Muscle of back (tissue), 13 donors: ENCODE measurements at places on chromosomes 7 and 10. TPM values are rescaled to one million over a fixed set of nuclear protein-coding genes. Genes with fewer than 3 reads are reported as not detected.

DNA sequence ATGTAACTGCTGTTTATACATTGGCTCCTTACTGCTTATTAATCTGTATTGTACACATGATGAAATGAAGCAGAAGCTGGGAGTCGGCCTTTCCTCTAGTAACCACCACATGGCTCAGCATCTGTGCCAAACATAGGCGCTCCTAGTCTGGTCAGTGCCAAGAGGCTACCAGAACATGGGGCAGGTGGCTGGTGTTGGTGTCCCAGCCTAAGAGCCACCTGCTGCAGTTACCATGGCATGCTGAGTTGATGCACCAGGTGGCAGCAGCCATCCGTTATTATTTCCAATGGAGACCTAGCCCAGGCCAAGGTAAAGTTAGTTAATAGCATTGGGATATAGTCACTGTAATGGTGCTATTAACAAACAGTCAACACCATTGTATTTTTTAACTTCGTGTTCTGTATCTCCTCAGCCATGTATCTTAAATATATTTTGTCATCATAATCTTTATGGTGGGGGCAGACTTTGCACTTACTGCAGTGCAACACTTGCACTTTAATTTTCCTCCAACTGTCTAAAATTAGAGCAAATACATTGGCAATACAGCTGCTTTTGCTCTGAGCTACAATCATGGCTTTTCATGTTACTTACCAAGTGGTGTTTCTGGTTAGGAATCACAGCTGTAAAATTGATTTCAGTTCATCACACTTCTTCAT, 33.1 kb downstream of the HBP1 start:
- DNase-seq, result peak; percentile 34

- DNase-seq, result peak; percentile 83
Observed at GRCh38 chr10:42933448-42934340, 143.2 kb upstream of the RET start.

- no peak for DNase-seq
Observed at GRCh38 chr7:117312593-117313580, 10.0 kb downstream of the WNT2 start.

DNA sequence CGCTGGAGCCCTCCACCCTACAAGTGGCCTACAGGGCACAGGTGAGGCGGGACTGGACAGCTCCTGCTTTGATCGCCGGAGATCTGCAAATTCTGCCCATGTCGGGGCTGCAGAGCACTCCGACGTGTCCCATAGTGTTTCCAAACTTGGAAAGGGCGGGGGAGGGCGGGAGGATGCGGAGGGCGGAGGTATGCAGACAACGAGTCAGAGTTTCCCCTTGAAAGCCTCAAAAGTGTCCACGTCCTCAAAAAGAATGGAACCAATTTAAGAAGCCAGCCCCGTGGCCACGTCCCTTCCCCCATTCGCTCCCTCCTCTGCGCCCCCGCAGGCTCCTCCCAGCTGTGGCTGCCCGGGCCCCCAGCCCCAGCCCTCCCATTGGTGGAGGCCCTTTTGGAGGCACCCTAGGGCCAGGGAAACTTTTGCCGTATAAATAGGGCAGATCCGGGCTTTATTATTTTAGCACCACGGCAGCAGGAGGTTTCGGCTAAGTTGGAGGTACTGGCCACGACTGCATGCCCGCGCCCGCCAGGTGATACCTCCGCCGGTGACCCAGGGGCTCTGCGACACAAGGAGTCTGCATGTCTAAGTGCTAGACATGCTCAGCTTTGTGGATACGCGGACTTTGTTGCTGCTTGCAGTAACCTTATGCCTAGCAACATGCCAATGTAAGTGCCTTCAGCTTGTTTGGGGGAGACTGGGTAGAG, at the start of gene COL1A2:
Gene COL1A2, plus strand, starts transcription at position 459 of the 704 bp plus-strand sequence. Its CDS starts 137 bp downstream, at position 596.
- peak; percentile 99 for DNase-seq

DNA sequence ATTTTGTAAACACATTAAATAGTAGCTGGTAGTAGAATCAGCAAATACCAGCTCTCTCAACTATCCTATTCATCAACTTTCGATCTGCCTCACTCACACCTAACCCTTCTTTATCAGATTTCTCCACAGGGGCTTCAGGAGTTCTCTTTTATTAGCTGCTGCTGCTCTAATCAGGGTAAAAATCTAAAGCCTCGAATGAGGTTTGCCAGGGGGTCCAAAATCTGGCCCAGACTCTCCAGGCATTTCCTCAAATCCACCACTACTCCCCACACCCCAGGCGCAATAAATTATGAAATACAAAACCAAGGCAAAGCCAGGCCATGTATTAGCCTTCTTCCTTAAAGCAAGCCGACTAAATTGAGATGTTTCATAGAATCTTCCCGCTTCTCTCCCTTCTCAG, 2.3 kb downstream of the RNF216 start:
- no peak for DNase-seq

GRCh38 chr10:96450529-96451207, 63.1 kb downstream of the TLL2 start:
- DNase-seq, result no peak

- no peak for DNase-seq
Observed at GRCh38 chr7:130332259-130333053, 12.2 kb upstream of the CPA5 start.

- DNase-seq, result no peak
Observed at GRCh38 chr10:98296524-98296923, 28.5 kb upstream of the LOXL4 start.

GRCh38 chr7:92904244-92905131, 68.1 kb upstream of the CDK6 start:
- peak; percentile 92 for DNase-seq

DNA sequence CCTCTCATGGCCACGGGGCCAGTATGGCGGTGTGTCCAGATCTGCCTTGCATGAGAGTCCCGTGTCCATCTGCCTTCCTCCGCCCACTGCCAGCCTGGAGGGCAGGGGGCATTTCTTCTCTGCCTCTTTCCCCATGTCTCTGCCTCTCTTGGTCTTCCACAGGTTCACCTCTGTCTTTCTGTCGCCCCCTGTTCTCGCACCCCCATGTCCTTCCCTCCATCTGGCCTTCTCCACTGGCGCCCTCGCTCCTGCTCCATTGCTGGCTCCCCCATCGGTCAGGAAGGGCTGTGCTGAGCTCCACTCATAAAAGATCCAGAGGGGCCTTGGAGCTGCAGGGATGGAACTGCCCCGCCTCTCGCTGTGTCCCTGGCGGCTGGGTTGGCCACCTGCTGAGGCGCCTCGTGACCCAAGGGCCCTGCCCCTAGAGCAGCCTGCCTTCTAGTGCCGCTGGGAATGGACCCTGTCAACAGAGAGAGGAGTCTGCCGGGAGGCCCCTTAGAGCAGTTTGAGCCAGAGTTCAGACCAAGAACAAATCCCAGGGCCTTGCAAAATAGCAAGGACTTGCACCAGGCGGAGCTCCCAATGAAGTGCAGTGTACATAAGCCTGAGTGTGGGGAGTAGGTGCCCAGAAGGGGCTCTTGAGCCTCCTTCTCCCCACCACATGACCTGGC, 42.0 kb downstream of the GOLGA7B start:
- no peak for DNase-seq

DNA sequence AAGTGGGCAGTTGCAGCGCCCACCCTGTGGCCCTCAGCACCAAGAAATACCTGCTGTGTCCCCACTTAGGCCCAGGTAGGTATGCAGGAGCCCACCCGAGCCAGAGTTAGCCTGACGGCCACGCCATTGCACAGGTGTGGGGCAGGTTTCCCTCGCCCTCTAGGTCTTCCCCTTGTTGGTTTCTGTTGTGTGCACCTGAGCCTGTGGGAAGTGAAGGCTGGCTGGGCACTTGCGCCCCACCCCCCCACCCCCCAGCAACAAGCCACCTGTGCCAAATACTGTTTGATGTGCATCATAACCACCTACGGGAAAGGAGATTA, at the start of gene CCDC201:
Gene CCDC201, minus strand, starts transcription at position 48 of the 320 bp plus-strand sequence. CDS start 75 bp downstream, outside the sequence.
- no peak for DNase-seq

DNA sequence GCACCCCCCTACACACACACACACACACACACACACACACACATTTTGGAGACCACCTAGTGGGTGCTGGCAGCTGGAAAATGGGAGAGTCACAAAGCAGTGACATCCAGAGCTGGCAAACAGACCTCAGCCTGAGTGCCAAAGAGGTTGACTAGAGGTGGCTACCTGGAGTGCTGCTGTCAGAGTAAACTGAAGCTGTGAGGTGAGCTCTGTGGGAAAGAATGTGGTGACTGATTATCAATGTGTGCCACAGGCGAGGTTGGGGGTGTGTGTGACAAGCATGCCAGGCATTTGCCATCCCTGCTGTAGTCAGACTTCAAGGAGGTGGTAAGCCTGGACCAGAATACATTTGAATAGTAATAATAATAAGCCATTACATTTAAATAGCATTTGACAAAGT, 120.6 kb downstream of the SLIT1 start:
- no peak for DNase-seq

GRCh38 chr10:73956476-73957359, 41.2 kb upstream of the VCL start:
- DNase-seq, result no peak

DNA sequence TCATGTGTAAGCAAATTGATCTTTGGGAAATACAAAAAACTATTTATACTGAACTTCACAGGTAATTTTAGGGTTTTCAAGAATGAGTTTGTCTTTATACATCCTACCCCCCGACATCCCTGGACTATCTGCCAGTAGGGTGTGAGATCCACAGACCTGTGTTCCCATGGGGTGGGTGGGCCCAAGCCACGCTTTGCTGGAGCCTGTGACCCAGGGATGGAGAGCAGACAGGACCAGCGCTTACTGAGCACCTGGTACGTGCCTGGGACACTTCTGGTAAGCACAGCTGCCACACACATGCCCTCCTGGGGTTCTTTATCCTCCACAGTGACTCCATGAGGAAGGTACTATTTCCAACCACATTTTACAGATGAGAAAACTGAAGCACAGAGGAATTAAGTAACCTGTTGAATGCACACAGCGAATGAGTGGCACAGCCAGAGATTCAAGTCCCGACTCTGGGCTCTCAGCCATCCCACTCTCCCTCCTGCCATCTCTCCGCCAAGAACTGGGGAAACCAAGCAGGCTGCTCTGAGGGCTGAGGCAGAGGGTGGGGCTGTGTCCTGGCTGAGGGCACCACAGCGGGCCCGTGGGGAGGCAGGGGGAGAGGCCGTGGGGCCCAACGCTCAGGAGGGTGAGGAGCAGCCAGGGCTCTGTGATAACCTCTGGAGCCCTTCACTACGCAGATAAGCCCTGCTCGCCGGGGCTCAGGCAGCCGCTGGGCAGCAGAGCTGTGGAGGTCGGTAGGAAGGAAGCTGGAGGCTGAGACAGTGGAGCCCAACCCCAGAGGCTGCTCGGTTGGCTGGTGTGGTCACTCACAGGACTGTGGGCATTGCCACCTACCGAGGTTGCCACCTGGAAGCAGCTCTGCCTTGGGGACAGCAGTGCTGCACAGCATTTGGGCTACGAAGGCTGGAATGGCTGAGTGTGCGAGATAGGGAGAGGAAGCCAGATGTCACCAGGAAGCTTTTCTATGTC, 124.2 kb downstream of the ARHGAP22 start:
- no peak for DNase-seq

GRCh38 chr10:48231178-48231577, 43.3 kb downstream of the FRMPD2 start:
- no peak for DNase-seq

DNA sequence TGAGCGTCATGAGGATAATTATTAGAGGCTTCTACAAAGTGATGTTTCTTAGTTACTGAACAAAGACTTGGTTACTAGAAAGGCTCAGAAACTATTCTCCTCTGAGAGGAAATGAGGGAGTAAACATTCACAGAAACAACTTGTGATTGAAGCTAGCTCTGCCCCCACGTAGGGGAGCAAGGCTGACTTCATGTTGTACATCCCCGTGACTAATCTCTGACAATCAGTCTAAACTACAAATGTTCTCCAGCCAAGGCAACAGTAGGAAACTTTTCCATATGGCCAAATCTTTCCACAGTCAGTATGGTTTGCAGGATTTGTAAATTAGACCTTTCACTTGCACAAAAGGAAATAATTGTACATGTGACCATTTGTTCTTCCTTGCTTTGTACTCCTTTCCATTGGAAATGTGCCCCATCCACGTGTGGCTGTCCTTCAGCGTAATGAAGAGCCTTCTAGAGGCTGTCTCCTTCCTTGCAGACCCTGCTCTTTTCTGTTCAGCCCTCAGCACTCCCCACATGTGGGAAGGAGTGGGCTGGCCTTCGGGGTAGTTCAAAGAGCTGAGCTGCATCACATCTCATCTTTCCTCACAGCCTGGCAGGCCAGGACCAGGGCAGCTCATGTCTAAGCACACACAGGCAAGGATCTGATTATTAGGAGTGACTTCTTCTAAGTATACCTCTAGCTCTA, 93.5 kb downstream of the PCGF5 start:
- DNase-seq, result peak; percentile 22

DNA sequence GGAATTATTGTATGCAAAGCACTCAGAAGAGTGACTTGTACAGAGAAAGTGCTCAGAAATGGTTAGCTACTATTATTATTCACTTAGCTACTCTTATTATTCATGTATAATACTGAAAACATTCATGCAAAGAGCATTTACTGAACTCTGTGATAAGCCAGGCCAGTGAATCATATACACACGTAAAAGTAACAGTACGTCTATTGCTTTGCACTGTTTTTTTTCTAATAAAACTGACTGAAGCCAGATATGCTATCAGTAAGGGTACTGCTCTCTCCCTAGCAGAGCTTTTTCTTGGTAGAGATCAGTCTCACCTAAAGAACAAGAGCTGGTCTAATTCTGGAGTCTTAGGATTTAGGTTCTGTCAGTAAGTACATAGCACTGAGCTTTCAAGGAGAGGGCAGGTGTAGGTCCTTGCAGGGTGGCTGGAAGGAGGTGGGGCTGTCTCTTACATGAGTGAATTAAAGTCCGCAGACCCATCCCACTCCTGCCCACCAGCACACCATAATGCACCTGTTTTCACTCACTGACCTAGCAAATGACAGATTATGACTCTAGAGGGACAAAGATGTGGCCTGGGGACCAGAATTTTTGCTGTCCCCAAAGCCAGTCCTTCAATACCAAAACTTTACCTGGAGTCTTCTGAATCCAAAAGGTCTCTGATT, 145.9 kb downstream of the ARID5B start:
- no peak for DNase-seq

DNA sequence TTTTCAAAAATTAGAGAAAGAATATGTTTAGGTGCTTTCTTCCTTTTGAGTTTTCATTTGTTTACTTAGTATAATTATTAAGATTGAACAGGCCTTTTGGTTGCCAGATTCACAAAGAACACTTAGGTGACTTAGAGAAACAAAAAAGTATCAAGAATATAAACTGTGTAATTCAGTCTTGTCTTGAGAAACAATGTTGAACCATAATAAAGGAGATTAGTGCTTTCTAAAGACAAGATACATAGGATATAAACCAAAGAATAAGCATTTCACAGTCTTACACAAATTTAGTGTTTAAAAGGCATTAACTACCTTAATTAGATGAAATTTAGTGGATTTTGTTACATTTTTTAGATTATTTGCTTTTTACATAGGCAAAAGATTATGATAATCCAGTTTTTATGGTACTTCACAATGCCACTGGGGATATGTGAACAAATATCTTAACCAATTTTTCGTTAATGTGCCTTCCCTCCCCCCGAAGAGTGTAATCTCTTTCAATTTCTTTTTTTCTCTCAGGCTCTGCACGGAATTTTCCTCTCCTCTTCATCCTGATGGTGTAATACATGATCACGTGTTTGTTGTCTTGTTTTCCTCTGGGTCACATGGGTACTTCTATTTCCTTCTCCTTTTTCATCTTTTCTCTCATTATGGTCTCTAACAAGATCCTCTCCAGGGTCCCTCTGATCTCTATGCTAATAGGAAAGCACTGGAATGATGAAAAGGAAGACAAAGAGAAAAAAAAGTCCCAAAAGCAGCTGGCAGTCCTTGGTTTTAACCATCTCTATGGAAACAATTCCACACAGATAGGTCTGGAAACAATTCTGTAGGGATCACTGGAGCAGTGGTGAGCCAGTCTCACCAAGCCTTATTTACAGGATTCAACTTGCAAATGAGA, 3.7 kb upstream of the HNRNPH3 start:
- peak; percentile 59 for DNase-seq

GRCh38 chr10:100529475-100530298, at the start of gene NDUFB8:
Gene NDUFB8 (minus strand): TSS chr10:100529871. CDS start chr10:100529851, 20 bp downstream.
- peak; percentile 96 for DNase-seq

The LIPF gene
- not detected for polyA plus RNA-seq

The ATRNL1 gene
- 1.7 TPM for polyA plus RNA-seq
